CD4-positive, alpha-beta memory T cell (primary cell): ENCODE measurements at places on chromosomes 1 and 21.

GRCh38 chr1:107434361-107434693 is 293.5 kb downstream of the NTNG1 start:
- H3K27me3 ChIP-seq: no peaks in the 10 kb centered on the region
- no peak for DNase-seq
- H3K4me3 ChIP-seq: no peak overlapping the region
- no peaks in the 10 kb centered on the region for H3K4me1 ChIP-seq
- H3K36me3 ChIP-seq: no peaks in the 10 kb centered on the region

DNA sequence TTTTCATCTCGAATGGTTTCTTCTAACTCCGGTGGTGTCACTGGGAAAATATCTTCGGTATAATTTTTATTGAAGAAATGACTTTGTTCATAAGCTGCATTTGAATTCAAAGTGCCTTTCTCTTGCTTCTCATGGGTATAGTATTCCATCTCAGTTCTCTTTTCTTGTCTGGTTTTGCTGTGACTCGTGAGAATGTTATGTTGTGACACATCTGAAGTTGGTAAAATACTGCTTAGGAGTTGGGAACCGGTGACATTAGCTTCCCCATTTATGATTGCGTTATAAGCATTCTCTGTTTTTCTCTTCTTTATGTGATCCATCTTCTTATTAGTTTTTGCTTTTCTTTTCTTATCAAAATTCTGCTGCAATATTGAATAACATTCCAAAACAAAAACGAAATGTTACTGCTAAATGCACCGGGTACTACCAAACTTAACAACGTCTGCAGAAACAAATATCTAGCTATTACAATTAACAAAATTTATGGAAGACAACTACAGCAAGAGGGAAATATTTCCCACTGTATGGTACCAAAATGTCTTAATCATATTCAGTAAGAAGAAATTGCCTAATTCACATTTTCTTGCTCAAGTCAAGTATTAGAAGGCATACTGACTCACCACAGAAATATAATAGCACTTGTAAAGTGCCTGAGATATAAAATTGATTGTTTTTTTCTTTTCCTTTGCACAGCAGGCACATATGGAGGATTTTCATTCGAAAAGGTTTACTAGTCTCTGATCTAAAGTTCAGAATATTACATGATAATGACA is 15.5 kb downstream of the LRIF1 start:
- DNase-seq: no peak
- H3K4me3 ChIP-seq: no peak overlapping the region
- no peaks in the 10 kb centered on the region for H3K27me3 ChIP-seq
- no peaks in the 10 kb centered on the region for H3K36me3 ChIP-seq
- H3K4me1 ChIP-seq: no peaks in the 10 kb centered on the region

- H3K4me3 ChIP-seq: no peak overlapping the region
- H3K4me1 ChIP-seq: peaks cover 7% of the 10 kb centered on the region
- no peak for DNase-seq
- no peak overlapping the region for H3K27ac ChIP-seq
- no peaks in the 10 kb centered on the region for H3K27me3 ChIP-seq
Observed at GRCh38 chr1:94014635-94015488, 105.6 kb upstream of the GCLM start.

DNA sequence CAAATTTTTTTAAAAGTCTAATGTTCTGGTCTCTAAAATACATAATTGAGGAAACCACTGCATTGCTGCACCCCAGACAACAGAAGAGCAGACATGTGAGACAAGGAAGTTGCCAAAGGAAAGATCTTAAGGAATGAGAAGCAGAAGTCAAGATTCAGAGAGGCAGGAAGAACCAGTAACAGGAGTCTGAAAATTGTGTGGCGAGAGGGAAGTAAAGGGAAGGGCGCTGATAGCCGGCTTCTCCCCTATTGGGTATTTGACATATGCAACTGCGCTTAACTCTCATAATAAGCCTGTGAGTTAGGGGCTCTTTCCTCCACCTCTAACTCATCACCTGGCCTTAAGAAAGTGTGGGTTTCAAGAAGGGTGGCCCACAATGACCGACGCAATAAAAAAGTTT is 21.9 kb upstream of the KIF14 start:
- no peak overlapping the region for H3K4me3 ChIP-seq
- no peak overlapping the region for H3K27ac ChIP-seq
- DNase-seq: no peak
- H3K36me3 ChIP-seq: peaks cover 7% of the 10 kb centered on the region
- no peaks in the 10 kb centered on the region for H3K27me3 ChIP-seq

DNA sequence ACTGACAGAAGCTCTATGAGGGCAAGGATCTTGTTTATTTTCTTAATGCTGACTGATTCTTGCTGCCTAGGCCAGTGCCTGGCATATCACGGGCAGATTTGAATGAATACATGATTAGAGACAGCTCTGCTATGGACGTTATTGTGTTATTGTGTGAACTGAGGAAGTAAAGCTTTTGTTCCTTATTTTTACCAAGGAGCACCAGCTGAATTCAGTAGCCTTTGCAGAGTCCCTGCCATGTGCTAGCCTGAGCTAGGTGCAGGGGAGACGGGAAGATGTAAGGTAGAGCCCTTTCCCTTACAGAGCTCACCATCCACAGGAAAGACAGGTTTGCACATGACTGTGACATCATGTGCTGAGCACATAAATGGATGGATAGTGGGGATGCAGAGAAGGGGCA is 36.0 kb upstream of the SCMH1 start:
- H3K27ac ChIP-seq: no peak overlapping the region
- H3K4me3 ChIP-seq: no peak overlapping the region
- H3K36me3 ChIP-seq: no peaks in the 10 kb centered on the region
- no peaks in the 10 kb centered on the region for H3K27me3 ChIP-seq

GRCh38 chr1:51877434-51878307 is 856 bp downstream of the NRDC start:
- DNase-seq: no peak
- peaks cover 46% of the 10 kb centered on the region for H3K4me1 ChIP-seq
- H3K27me3 ChIP-seq: no peaks in the 10 kb centered on the region
- H3K36me3 ChIP-seq: no peaks in the 10 kb centered on the region
- peak overlapping the region; percentile 96 for H3K4me3 ChIP-seq
- peak overlapping the region; percentile 94 for H3K27ac ChIP-seq

- H3K4me3 ChIP-seq: no peak overlapping the region
- no peaks in the 10 kb centered on the region for H3K4me1 ChIP-seq
- no peak for DNase-seq
- H3K27ac ChIP-seq: no peak overlapping the region
Observed at GRCh38 chr1:21607549-21608529, 61.3 kb downstream of the RAP1GAP start.

DNA sequence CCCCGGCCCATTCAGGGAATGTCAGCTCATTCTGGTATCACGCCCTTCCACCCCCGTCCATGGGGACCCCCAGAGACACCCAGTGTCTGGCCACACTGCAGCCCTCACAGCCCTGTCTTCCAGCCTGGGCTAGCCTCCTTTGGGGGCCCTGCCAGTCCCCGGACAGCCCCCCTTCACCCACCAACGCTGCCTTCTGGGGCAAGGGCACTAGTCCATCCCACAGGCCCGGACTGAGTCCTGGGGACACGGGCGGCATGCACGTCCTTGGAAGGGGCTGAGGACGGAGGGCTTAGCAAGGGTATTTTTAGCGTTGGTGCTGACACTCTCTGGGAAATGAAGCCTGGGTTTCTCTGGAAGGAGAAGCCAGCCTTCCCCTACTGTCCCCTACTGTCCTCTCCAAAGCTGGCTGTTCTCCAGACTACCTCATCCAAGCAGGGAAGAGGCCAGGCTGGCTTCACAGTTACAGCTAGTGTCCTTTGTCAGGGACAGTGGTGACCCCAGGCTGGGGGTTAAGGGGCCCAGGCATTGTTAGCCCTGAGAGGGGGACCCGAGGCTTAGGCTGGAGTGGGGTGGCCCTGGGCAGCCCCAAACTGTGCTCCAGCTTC is 39.5 kb downstream of the COQ8A start:
- no peaks in the 10 kb centered on the region for H3K4me1 ChIP-seq
- H3K27me3 ChIP-seq: no peaks in the 10 kb centered on the region
- no peak overlapping the region for H3K4me3 ChIP-seq

GRCh38 chr1:169156580-169156979 is 50.1 kb downstream of the ATP1B1 start:
- DNase-seq: no peak
- H3K4me1 ChIP-seq: no peaks in the 10 kb centered on the region
- H3K4me3 ChIP-seq: no peak overlapping the region

DNA sequence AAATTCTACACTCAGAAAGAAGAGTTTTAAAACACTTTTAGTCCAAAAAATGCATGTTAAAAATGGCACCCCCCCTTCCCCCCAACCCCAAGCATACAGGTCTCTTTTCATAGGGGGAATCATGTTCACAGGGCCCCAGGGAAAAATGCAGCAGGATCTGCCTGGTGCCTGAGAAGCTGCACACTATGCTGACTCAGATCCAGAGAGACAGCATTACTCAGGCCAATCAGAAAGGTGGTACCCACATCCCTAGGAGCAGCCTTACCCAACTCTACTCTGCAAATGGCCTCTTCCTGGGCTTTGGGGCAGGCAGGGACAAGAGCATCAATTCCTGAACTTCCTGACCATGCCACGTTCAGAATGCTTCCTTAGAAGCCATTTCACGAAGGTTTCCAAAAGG is 119.0 kb downstream of the HIVEP3 start:
- no peaks in the 10 kb centered on the region for H3K27me3 ChIP-seq
- H3K4me1 ChIP-seq: peaks cover 56% of the 10 kb centered on the region
- DNase-seq: no peak
- H3K4me3 ChIP-seq: no peak overlapping the region
- H3K36me3 ChIP-seq: no peaks in the 10 kb centered on the region

DNA sequence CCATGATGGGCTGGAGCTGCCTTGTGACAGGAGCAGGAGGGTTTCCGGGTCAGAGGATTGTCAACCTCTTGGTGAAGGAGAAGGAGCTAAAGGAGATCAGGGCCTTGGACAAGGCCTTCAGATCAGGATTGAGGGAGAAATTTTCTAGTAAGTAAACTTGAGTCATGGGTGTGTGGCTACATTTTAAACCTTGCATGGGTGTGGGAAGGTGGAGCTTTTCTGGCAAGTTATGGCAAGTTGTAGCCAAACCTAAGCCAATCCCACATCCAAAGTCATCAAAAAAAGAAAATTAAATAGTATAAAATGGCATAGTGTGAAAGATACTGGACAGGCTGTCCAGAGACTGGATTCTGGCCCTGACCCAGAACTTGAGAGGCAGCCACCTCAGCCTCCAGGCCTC is 39.8 kb upstream of the HSD3B1 start:
- no peaks in the 10 kb centered on the region for H3K36me3 ChIP-seq
- no peaks in the 10 kb centered on the region for H3K27me3 ChIP-seq
- no peak overlapping the region for H3K27ac ChIP-seq
- H3K4me1 ChIP-seq: no peaks in the 10 kb centered on the region
- no peak overlapping the region for H3K4me3 ChIP-seq
- no peak for DNase-seq

GRCh38 chr1:62394646-62395045 is 42.2 kb upstream of the USP1 start:
- no peaks in the 10 kb centered on the region for H3K27me3 ChIP-seq
- H3K4me3 ChIP-seq: no peak overlapping the region
- H3K4me1 ChIP-seq: no peaks in the 10 kb centered on the region
- no peak for DNase-seq

- no peaks in the 10 kb centered on the region for H3K36me3 ChIP-seq
- no peaks in the 10 kb centered on the region for H3K4me1 ChIP-seq
- DNase-seq: peak; percentile 3
Observed at GRCh38 chr1:86965012-86965826, 50.8 kb downstream of the HS2ST1 start.

GRCh38 chr1:44714532-44714931 is 16.4 kb downstream of the RNU5D-1 start:
- no peak for DNase-seq
- no peak overlapping the region for H3K4me3 ChIP-seq
- H3K27ac ChIP-seq: no peak overlapping the region
- peaks cover 23% of the 10 kb centered on the region for H3K4me1 ChIP-seq

- H3K27ac ChIP-seq: no peak overlapping the region
- no peaks in the 10 kb centered on the region for H3K4me1 ChIP-seq
- no peaks in the 10 kb centered on the region for H3K27me3 ChIP-seq
- DNase-seq: no peak
Observed at GRCh38 chr1:207223162-207223561, 98.3 kb upstream of the CD55 start.

GRCh38 chr1:226574591-226575435 is 26.2 kb downstream of the STUM start:
- no peaks in the 10 kb centered on the region for H3K4me1 ChIP-seq
- no peaks in the 10 kb centered on the region for H3K27me3 ChIP-seq
- DNase-seq: no peak
- H3K27ac ChIP-seq: no peak overlapping the region
- no peak overlapping the region for H3K4me3 ChIP-seq
- H3K36me3 ChIP-seq: no peaks in the 10 kb centered on the region

DNA sequence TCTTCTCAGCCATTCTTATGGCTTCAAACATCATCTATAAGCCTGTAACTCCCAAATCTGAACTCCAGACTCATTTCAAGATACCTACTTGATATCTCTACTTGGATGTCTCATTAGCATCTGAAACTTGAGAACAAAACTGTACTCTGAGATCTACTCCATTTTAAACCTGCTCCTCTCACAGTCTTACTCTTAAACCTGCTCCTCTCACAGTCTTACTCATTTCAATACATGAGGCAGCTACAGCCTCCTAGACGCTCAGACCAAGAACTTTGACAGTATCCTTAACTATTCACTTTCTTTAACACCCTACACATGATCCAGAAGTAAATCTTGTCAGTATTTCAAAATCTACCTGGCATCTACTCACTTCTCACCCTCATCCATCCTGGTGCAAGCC is 54.3 kb downstream of the NBPF6 start:
- H3K27ac ChIP-seq: no peak overlapping the region
- H3K4me1 ChIP-seq: peaks cover 22% of the 10 kb centered on the region
- H3K4me3 ChIP-seq: no peak overlapping the region
- no peaks in the 10 kb centered on the region for H3K36me3 ChIP-seq
- no peaks in the 10 kb centered on the region for H3K27me3 ChIP-seq
- DNase-seq: no peak

- no peak overlapping the region for H3K27ac ChIP-seq
- peaks cover 28% of the 10 kb centered on the region for H3K4me1 ChIP-seq
- DNase-seq: no peak
- no peaks in the 10 kb centered on the region for H3K36me3 ChIP-seq
Observed at GRCh38 chr1:232629250-232630046, 485 bp downstream of the SIPA1L2 start.

- H3K27ac ChIP-seq: no peak overlapping the region
- no peak for DNase-seq
- no peaks in the 10 kb centered on the region for H3K27me3 ChIP-seq
- peaks cover 2% of the 10 kb centered on the region for H3K4me1 ChIP-seq
Observed at GRCh38 chr1:226302731-226303130, 6.2 kb downstream of the LIN9 start.

GRCh38 chr1:153942766-153943549 is 3.6 kb downstream of the DENND4B start:
- peaks cover 35% of the 10 kb centered on the region for H3K4me1 ChIP-seq
- H3K36me3 ChIP-seq: peaks cover 49% of the 10 kb centered on the region
- no peak for DNase-seq
- H3K27me3 ChIP-seq: no peaks in the 10 kb centered on the region
- H3K4me3 ChIP-seq: no peak overlapping the region
